ENCODE measurements at places on chromosomes 12 and 14.

DNA sequence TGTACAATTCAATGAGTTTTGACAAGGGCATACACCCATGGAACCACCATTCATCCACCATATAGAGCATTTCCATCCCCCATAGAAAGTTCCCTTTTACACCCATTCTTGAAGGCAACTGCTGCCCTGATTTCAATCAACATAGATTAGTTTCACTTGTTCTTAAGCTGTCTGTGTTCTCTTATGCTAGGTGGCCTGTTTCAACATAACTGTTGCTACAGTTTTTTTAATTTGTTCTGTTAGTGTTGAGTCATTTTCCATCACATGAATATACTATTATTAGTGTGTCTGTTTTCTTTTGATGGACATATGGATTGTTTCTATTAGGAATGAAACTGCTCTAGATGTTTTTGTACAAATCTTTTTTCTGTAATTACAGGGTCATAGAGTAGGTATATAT, 123.4 kb downstream of the PTPRQ start:
- H3K27ac ChIP-seq: no peak overlapping the region
- no peak overlapping the region for H3K4me3 ChIP-seq
- DNase-seq: no peak
- H3K36me3 ChIP-seq: no peaks in the 10 kb centered on the region

DNA sequence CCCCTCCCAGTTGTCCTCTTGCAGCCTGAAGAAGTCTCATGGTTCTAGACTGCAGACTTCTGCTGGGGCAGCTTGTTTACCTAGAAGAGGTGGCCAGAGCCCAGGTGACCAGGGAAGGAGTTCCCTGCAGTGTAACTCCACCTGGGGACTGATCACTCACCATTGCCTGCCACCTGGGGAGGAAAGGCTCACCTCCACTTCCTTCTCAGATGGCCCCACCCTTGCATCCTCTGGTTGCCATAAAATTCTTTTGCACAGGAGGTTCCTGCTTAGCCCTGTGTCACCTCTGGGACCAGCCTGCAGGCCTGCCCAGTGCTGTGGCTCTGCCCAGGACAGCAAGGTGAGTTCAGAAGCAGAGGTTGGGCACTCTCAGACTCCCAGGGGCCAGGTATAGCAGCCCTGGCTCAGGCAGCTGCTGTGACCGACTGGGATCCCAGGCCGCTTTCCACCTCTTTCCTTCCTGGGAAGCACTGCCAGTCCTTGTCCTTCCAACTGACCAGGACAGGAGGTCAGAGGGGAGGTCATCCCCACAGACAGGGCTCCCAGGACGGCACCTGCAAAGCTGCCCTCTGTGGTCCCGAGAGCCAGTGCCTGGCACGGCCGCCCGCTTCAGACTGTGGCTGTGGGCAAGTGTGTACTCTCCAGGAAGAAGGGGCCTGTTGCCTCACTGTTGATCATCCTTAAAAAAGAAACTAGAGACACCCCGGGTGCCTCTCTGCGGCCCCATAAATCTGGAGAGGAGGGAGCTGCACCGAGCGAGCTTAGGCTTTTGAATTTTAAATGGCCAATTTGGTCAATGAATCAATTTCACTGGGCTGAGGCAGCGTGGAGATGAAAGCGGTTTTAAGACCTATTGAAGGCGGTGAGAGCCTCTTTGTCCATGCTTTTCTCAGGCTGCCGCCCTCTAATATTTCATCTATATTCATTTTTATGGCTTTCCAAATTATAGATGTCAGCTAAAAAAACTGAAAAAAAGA, 79.5 kb upstream of the C14orf180 start:
- no peak for DNase-seq
- no peak overlapping the region for H3K27ac ChIP-seq
- H3K36me3 ChIP-seq: no peaks in the 10 kb centered on the region
- H3K27me3 ChIP-seq: no peaks in the 10 kb centered on the region

DNA sequence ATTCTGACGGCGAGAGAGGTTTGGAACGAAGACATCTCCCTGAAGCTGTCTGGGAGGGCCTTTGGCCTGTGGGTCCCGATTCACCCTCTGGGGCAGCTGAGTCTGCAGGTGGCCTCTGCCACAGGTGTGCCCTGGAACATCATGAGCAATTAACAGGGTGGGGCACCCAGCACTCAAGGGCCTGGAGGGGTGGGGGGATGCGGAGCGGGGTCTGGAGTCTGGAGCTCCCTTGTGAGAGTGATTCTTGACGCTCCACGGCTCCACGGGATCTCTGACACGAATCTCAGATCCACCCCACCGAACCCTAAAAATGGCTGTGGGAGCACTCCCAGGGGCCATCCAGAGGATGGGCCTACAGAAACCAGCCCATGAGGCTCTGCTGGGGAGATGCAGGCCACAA, 8.3 kb downstream of the ITPK1 start:
- H3K27ac ChIP-seq: no peak overlapping the region
- no peak overlapping the region for H3K4me3 ChIP-seq
- no peaks in the 10 kb centered on the region for H3K36me3 ChIP-seq

- peaks cover 12% of the 10 kb centered on the region for H3K4me1 ChIP-seq
- no peak for DNase-seq
- no peaks in the 10 kb centered on the region for H3K27me3 ChIP-seq
- H3K27ac ChIP-seq: no peak overlapping the region
Observed at GRCh38 chr14:35368139-35368460, 36.4 kb downstream of the NFKBIA start.

- H3K27ac ChIP-seq: no peak overlapping the region
- no peaks in the 10 kb centered on the region for H3K36me3 ChIP-seq
- H3K27me3 ChIP-seq: no peaks in the 10 kb centered on the region
Observed at GRCh38 chr14:72714094-72714493, 179.8 kb downstream of the DPF3 start.

All from HCT116 (cell line).